ENCODE measurements at places on chromosomes 16 and 17. TPM values are rescaled to one million over a fixed set of nuclear protein-coding genes. Genes with fewer than 3 reads are reported as not detected.
A peak's percentile ranks its signal among the peaks of the same experiment; 100 is the strongest.

The TBC1D3I gene
- 0.19 TPM for polyA plus RNA-seq

DNA sequence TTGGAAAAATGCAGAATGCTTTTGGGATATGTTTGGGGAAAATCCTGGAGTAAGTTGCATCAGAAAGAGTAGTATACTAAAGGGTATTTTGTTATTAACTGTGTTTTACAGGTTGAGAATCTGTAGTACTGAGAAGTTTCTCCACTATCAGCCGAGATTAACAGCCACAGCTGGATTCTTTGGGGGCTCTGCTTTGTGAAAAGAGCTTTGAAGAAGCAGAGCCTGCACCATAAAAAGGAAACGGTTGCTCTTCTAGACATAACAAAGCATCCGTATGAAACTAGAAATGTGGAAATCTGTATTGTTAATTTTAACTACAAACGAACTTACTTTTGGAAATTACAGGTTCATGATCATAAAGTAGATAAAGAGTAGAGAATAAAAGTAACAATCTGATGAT, 5.3 kb downstream of the NLK start:
- H3K27me3 ChIP-seq = no peaks in the 10 kb centered on the region
- peaks cover 45% of the 10 kb centered on the region for H3K36me3 ChIP-seq
- DNase-seq = no peak
- peaks cover 14% of the 10 kb centered on the region for H3K4me1 ChIP-seq

- H3K27ac ChIP-seq = no peak overlapping the region
- peak; percentile 59 for DNase-seq
Measured at GRCh38 chr16:85428168-85428898, 184.8 kb upstream of the GSE1 start.

DNA sequence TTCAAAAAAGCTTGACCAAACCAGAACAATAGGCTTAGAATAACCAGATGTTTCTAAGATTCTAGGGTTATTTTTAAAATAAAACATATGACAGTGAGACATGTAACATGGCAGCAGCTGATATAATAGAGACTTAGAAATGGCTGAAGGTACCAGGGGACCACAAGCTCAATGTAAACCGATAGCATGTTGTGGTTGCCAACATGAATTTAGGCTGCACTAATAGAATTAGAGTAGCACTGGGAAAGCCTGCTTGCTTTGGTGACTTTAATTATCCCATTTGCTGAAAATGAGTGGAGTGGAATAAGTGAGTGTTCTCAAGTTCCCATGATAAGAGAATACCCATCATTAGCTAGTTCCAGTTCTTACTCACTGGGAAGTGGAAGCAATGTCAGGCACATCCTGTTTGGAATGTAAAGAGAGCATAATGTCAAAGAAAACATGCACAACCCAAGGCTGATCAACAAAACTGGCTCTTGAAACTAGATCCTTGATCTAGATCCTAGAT, 621.2 kb upstream of the CDH5 start:
- no peaks in the 10 kb centered on the region for H3K4me1 ChIP-seq
- H3K27ac ChIP-seq = no peak overlapping the region
- H3K27me3 ChIP-seq = no peaks in the 10 kb centered on the region
- H3K36me3 ChIP-seq = no peaks in the 10 kb centered on the region
- H3K4me3 ChIP-seq = no peak overlapping the region

- no peak for DNase-seq
- H3K4me1 ChIP-seq = no peaks in the 10 kb centered on the region
- no peaks in the 10 kb centered on the region for H3K36me3 ChIP-seq
- H3K4me3 ChIP-seq = no peak overlapping the region
- no peak overlapping the region for H3K27ac ChIP-seq
- no peaks in the 10 kb centered on the region for H3K27me3 ChIP-seq
Measured at GRCh38 chr16:82991966-82992675, 365.4 kb downstream of the CDH13 start.

The ASGR2 gene
- polyA plus RNA-seq = not detected

The KRTAP4-6 gene
- not detected for polyA plus RNA-seq

GRCh38 chr16:56617212-56618085, 8.1 kb upstream of the MT1E start:
- no peaks in the 10 kb centered on the region for H3K36me3 ChIP-seq
- DNase-seq = no peak
- peaks cover 6% of the 10 kb centered on the region for H3K4me1 ChIP-seq

DNA sequence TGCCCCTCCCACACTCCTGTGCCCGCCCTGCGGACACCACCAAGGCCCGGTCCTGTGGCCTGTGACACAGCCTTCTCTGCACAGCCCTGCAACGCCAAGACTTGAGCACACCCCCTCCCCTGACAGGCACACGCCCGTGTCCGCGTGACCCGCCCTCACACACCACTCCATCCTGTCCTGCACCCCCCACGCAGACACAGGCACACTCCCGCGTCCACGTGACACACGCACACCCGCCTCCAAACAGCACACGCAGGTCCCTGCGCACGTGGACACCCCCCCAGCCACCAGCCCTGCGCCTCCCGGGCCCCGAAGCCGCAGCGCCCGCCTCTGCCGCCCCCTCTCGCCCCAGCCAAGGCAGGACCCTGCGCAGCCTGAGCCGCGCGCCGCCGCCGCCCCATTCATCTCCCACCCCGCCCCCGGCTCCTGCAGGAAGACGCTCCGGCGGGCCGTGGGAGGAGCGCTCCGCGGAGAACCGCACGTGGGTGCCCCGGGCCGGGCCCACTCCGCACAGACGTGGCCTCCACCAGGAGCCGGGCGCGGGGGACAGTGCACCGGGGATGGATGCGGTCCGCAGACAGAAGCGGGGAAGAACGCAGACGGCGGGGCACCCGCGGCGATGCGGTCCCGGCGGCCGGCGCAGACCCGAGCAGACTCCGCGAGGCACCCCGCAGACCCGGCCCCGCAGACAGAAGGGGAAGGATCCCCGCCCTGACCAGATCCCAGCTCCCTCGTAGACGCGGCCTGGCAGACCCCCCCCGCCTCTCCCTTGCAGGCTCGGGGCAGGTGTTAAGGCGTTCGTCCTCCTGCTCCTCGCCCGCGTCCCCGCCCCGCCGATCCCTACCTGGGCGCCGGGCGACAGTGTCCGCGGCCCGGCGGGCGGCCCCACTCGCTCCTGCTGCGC, 506 bp downstream of the CAMKK1 start:
- peak overlapping the region; percentile 61 for H3K4me3 ChIP-seq
- peaks cover 70% of the 10 kb centered on the region for H3K4me1 ChIP-seq
- H3K27ac ChIP-seq = peak overlapping the region; percentile 48
- no peaks in the 10 kb centered on the region for H3K36me3 ChIP-seq
- DNase-seq = peak; percentile 66
- no peaks in the 10 kb centered on the region for H3K27me3 ChIP-seq

The CHD9NB gene
- polyA plus RNA-seq = not detected

DNA sequence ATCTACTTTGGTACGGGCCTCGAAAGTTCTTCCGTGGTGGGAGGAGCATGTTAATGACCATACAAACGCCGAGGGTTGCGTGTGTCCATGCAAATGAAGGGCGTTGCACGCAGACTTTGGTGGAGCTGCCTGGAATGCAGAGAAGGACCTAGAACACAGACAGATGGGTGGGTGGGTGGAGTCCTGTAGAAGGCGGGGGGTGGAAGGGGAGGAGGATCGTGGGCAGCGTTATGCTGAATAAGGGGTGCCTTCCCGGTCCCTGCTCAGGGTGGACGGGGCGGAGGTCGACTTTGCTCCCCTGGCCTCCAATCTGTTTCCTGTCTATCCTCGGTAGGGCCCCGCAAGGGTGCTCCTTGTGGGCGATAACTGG, 795 bp upstream of the PAQR4 start:
- peak overlapping the region; percentile 96 for H3K4me3 ChIP-seq
- H3K27me3 ChIP-seq = no peaks in the 10 kb centered on the region
- peaks cover 29% of the 10 kb centered on the region for H3K36me3 ChIP-seq
- no peak for DNase-seq
- peaks cover 17% of the 10 kb centered on the region for H3K4me1 ChIP-seq
- H3K27ac ChIP-seq = peak overlapping the region; percentile 66

The RAB26 gene
- polyA plus RNA-seq = 6.1 TPM

- no peak overlapping the region for H3K27ac ChIP-seq
- DNase-seq = no peak
- H3K4me1 ChIP-seq = no peaks in the 10 kb centered on the region
- no peaks in the 10 kb centered on the region for H3K36me3 ChIP-seq
- 0 out of 3 replicates have a peak, but pooled peaks cover 4% of the 10 kb centered on the region for H3K27me3 ChIP-seq
Measured at GRCh38 chr17:56510554-56511342, 82.8 kb upstream of the NOG start.

The SLC38A8 gene
- not detected for polyA plus RNA-seq

DNA sequence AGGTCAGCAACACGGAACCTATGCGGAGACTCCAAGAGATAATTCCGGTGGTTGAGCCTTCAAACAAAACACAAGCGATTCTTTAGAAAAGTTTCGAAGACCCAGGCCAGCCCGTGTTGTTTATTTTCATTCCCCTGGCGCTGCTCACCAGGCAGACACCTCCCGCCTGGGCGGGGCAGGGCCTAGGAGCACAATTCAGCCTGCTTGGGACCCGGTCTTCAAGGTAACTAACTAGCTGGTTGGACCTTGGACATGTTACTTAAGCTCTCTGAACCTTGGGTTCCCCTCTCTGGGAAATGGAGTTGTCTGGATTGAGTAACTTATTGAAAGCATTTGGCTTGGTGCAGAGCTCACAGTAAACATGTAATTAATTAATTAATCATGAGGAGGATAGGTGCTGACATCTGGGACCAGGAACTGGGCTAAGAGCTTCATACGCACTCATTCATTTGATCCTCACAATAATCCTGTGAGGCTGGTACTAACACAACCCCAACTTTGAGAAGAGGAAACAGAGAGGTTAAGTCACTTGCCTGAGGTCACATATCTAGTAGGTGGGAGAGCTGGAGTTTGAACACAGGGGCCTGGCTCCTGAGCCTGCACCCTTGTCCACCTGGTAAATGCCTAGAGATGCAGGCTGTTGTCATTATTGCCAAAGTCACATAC, 125.3 kb upstream of the SMURF2 start:
- no peak for DNase-seq
- H3K36me3 ChIP-seq = peaks cover 11% of the 10 kb centered on the region
- H3K27me3 ChIP-seq = no peaks in the 10 kb centered on the region
- H3K4me1 ChIP-seq = no peaks in the 10 kb centered on the region
- no peak overlapping the region for H3K4me3 ChIP-seq
- H3K27ac ChIP-seq = no peak overlapping the region

GRCh38 chr17:57016071-57016763, 38.3 kb downstream of the SCPEP1 start:
- no peak overlapping the region for H3K4me3 ChIP-seq
- peaks cover 6% of the 10 kb centered on the region for H3K4me1 ChIP-seq
- no peaks in the 10 kb centered on the region for H3K36me3 ChIP-seq
- H3K27me3 ChIP-seq = peaks cover 4% of the 10 kb centered on the region
- H3K27ac ChIP-seq = no peak overlapping the region

The RND2 gene
- polyA plus RNA-seq = 1.8 TPM

- peak overlapping the region; percentile 12 for H3K4me3 ChIP-seq
- peaks cover 93% of the 10 kb centered on the region for H3K4me1 ChIP-seq
- H3K36me3 ChIP-seq = no peaks in the 10 kb centered on the region
- DNase-seq = peak; percentile 50
- H3K27ac ChIP-seq = no peak overlapping the region
Measured at GRCh38 chr16:89170346-89171215, 967 bp upstream of the CDH15 start.

DNA sequence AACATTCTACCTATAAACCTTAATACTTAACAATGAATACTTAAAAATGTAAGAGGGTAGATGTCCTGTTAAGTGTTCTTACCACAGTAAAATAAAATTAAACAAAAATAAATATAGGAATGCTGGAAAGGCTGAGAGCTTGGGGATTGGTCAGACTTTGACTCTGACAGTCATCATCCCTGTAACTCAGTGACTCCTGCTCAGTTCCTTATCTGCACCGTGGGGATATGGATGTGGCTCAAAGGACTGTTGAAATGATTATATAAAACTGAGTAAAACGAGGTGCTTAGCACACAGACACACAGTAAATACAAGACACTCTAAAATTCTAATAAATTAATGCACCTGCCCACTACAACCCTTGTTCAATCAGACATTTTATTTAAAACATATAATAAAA, 338.6 kb downstream of the TMEM114 start:
- no peak overlapping the region for H3K4me3 ChIP-seq
- H3K4me1 ChIP-seq = no peaks in the 10 kb centered on the region
- no peak for DNase-seq
- peaks cover 7% of the 10 kb centered on the region for H3K27me3 ChIP-seq

The EFCAB3 gene
- not detected for polyA plus RNA-seq

- H3K27ac ChIP-seq = no peak overlapping the region
- no peak overlapping the region for H3K4me3 ChIP-seq
- no peaks in the 10 kb centered on the region for H3K36me3 ChIP-seq
- H3K27me3 ChIP-seq = peaks cover 4% of the 10 kb centered on the region
Measured at GRCh38 chr16:29906520-29907244, 6.4 kb downstream of the ASPHD1 start.

The PDILT gene
- not detected for polyA plus RNA-seq

GRCh38 chr17:74491626-74492025, 25.2 kb downstream of the CD300A start:
- peak; percentile 1 for DNase-seq
- H3K4me1 ChIP-seq = no peaks in the 10 kb centered on the region
- H3K27ac ChIP-seq = no peak overlapping the region
- H3K4me3 ChIP-seq = no peak overlapping the region
- H3K27me3 ChIP-seq = peaks cover 15% of the 10 kb centered on the region
- H3K36me3 ChIP-seq = no peaks in the 10 kb centered on the region

GRCh38 chr16:86231996-86232350, 278.4 kb upstream of the FOXF1 start:
- H3K36me3 ChIP-seq = no peaks in the 10 kb centered on the region
- no peak for DNase-seq
- no peaks in the 10 kb centered on the region for H3K4me1 ChIP-seq
- H3K4me3 ChIP-seq = no peak overlapping the region

The HS3ST3B1 gene
- 3.9 TPM for polyA plus RNA-seq

- peak; percentile 41 for DNase-seq
- no peak overlapping the region for H3K4me3 ChIP-seq
- no peaks in the 10 kb centered on the region for H3K36me3 ChIP-seq
- peaks cover 47% of the 10 kb centered on the region for H3K27me3 ChIP-seq
Measured at GRCh38 chr16:68371276-68371651, 60.4 kb downstream of the PRMT7 start.

GRCh38 chr17:77499699-77500435, 359.1 kb downstream of the SEC14L1 start:
- H3K4me3 ChIP-seq = no peak overlapping the region
- no peak for DNase-seq
- H3K27me3 ChIP-seq = no peaks in the 10 kb centered on the region

- no peak for DNase-seq
- H3K27ac ChIP-seq = no peak overlapping the region
- H3K4me1 ChIP-seq = no peaks in the 10 kb centered on the region
- H3K4me3 ChIP-seq = no peak overlapping the region
- H3K36me3 ChIP-seq = no peaks in the 10 kb centered on the region
Measured at GRCh38 chr16:64704386-64704785, 417.5 kb downstream of the CDH11 start.
